Activated CD4-positive, alpha-beta T cell treated with anti-CD3 and anti-CD28 coated beads for 4 hours (primary cell): ENCODE measurements at places on chromosomes 7 and 10.
A peak's percentile ranks its signal among the peaks of the same experiment; 100 is the strongest.

- no peak for DNase-seq
Measured at GRCh38 chr7:94054130-94054529, 50.0 kb upstream of the BET1 start.

DNA sequence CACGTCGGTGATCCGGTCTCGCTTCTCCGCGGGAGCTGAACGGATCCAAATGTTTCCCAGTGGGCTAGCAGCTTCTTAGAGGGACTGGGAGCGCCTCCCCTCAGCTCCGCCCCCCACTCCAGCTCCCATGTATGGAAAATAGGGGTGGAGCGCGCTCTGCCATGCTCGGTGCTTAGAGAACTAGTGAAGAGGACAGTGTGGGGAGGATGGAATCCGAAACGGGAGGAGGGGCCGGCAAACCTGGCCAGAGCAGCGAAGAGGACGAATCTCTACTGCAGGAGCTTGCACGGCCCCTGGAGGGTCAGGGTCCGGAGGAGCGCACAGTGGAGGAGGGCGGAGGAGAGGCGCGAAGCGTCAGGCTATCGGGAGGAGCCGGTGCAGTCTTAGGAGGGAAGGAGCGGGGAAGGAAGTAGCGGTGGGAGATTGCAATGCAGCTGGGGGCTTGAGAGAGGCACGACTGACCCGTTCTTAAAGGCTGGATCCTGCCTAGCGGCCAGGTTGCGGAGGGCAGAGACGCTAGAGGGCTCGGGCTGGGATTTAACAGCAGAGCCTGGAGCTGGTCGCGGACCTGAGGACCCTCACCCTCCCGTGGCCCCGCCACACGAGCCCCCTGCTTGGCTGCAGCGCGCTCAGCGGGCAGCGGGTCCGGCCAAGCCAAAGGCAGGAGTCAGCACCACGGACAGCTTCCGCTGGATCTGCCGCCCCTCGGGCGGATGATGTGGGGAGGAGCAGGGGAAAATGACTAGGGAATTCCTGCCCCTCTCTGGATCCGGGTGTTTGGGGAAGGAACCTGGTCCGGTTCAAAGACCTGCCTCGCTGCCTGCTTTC lies at the start of gene PRLHR:
Gene PRLHR (minus strand): TSS at position 51 of the 828 bp plus-strand sequence. CDS start 404 bp downstream, outside the sequence.
- no peak for DNase-seq

GRCh38 chr7:75639071-75639885 lies 99.5 kb downstream of the HIP1 start:
- DNase-seq = peak; percentile 27

DNA sequence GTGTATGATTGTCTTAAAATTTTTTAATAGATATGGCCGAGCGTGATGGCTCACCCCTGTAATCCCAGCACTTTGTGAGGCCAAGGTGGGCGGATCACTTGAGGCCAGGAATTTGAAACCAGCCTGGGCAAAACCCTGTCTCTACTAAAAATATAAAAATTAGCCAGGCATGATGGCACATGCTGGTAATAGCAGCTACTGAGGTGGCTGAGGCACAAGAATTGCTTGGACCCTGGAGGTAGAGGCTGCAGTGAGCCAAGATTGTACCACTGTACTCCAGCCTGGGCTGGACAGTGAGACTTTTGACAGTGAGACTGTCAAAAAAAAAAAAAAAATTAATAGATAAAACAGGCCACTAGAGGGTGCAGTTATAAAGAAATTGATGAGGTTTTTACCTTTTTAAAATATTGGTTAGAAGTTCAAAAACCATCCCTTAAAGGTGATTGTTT lies 20.5 kb downstream of the NOM1 start:
- DNase-seq = no peak

GRCh38 chr10:44478876-44479705 lies 94.2 kb upstream of the CXCL12 start:
- DNase-seq = no peak

DNA sequence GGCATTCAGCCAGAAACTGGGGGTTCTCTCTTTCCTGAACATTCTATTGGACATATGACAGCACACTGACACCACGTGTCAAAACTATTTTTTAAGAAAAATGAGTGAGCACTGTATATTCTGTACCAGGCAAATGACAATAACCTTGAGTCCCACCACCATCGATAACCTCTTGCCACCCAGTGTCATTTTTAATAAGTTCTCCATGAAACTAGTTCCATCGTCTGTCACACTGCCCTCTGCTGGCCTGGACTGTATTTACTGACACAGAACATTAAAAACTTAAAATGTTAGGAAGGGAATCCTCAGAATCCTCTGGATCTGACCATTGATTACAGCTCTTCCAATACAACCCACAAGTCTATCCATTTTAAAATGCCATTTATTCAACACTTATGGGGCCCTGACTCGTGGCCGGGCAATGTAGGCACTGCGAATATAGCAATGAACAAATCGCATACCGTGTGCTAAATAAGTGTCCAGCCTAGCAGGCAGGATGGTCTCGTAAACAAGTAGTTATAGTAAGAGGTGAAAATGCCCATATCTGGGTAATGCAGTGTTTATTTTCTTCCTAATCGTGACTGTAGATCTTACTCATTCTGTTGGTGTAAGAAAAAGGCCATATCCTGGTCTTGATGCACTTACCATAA lies 35.9 kb upstream of the CACNB2 start:
- peak; percentile 14 for DNase-seq

- DNase-seq = no peak
Measured at GRCh38 chr7:55022002-55022985, 3.5 kb downstream of the EGFR start.

DNA sequence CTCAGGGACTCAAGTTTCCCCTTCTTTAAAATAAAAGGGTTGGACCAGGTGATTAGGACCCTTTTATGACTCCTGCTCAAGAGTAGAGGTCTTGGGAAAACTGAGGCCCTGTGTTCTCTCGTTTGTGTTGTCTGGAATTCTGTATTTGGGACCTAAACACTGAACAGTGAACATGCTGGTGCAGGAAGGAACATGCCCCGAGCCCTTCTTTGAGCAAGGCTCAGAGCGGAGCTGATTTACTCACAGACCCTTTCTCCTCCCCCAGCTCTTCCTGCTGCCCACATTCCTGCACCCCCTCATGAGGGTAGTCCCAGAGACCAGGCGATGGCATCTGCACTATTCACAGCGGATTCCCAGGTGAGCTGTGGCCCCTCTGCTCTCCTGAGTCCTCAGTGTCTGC lies 14.2 kb downstream of the ZKSCAN1 start:
- DNase-seq = no peak

DNA sequence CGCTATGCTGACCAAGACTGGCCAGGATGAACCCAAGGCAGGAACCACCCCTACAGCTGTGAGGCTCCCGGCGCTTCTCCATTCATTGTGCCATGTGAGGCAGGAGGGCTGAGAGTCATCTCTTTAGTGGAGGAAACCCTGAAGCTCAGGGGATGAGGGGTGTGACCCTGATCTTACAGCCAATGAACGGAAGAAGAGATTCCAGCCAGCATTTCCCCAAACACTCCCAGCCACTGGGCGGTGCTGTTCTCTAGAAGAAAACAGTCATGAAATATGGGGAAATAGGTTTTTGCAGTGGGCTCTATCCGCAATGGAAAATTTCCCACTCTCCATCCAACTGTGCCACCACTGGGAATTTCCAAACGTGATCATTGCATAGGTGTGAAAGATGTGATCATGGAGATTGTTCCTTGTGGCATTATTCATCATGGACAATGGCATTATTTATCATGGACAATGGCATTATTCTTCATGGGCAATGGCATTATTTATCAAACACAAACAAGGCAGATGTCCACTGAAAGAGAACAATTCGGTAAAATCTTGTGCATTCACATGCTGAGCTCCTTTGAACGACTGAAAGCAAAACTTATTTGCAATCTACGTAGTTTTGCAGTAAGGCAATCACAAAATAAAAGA lies 14.0 kb upstream of the SLC18A2 start:
- no peak for DNase-seq

- no peak for DNase-seq
Measured at GRCh38 chr10:89263531-89263930, 12.0 kb upstream of the LIPA start.

DNA sequence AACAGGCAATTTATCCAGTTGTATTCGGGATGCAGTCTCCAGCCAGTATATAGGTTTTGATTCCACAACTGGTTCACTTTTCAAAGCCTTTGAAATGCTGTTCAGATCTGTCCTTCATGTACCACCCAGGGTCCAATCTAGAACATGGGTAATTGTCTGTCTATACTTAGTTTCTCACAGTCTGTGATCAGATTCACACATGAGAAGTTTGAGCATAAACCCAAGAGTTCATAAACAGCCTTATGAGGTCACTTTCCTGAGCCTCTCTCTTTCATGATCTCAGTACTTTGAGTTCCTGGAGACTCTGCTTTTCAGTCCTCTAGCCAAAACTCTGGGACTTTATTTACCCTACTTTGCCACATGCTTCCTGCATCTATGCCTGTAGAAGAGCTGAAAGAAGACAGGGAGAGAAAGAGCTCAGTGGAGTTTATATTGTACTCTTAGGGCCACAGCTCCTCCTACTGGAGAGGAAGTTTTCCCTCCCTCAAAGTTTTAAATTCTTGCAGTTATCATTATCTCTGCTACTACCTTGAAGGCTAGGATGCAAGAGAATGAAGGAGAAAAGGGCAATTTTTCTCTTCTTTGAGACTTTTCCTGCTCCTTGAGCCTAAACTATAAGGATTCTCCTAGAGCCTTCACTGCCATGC lies 172.0 kb downstream of the ZEB1 start:
- DNase-seq = no peak

DNA sequence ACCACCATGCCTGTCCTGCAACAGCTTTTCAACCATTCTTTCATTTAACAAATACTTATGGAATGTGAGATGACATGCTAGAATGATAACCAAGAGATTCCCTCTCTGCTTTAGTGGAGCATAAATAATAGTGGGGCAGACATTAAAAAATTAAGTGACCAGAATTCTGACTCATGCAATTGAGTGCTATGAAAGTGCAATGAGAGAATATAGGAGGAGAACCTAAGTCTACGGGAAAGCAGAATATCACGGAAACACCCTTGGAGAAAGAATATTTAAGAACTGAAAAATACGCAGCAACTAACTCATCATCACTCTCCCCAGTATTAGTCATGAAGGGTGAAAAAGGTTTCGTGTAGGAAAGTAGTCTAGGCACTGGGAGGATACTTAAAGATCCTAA lies 7.1 kb downstream of the KIF5B start:
- DNase-seq = no peak

DNA sequence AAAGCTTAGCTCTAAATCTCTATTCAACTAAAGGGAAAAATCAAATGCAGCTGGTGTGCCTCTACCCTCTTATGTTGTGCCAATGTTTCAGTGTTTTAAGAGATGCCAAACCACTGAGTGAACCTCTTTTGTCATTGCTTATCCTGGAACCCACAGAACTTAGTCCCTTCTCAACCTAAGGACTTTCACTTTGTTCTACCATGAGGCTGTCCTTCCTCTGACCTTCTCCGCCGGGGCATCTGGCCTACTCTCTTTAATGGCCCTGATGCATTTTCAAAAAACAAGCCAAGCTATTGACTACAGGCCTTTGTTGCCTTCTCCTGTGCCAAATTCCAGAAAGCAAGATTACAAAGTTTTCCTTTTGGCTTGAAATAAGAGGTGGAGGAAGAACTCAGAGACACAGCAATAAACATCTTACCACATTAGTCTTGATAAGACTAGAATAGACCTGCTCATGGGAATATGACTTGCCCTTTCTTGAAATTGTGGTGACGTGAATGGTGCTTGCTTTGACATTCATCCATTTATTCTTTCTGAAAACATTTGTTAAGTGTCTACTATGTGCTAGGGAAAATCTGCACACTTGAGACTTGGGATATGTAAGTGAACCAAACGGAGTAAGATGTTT lies 253.2 kb upstream of the SMIM30 start:
- no peak for DNase-seq

DNA sequence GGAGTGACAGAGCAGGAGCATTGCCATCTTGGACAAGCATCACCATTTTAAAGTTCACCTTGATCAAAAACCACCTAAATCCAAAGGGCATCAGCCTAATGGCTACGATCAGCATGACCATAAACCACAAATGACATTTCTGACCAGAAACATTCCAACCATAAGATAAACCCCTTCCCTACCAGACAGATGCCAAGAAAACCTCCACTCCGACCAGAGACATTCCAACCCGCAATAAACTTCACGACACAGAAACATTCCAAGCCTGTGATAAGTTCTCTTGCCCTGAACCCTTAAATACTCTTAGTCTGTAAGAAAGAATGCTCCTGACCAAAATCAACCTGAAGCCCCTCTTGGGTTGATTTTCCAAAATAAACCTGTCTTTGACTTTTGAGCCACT lies 606.9 kb downstream of the POM121L12 start:
- no peak for DNase-seq

DNA sequence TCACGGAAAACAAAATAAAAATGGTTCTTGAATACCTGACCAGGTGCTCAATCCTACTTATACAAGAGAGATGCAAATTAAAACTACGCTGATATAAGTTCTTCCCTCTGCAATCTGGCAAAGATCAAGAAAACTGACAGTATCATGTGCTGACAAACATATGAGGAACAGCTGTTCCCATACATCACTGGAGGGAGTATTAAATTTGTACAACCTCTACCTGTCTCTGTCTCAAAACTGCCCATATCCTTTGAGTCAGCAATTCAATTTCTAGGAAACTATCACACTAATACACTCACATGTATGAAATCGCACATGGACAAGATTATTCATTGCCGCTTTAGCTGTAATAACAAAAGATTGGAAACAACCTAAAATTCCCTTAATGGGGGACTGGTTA lies 11.0 kb upstream of the IL6 start:
- no peak for DNase-seq

DNA sequence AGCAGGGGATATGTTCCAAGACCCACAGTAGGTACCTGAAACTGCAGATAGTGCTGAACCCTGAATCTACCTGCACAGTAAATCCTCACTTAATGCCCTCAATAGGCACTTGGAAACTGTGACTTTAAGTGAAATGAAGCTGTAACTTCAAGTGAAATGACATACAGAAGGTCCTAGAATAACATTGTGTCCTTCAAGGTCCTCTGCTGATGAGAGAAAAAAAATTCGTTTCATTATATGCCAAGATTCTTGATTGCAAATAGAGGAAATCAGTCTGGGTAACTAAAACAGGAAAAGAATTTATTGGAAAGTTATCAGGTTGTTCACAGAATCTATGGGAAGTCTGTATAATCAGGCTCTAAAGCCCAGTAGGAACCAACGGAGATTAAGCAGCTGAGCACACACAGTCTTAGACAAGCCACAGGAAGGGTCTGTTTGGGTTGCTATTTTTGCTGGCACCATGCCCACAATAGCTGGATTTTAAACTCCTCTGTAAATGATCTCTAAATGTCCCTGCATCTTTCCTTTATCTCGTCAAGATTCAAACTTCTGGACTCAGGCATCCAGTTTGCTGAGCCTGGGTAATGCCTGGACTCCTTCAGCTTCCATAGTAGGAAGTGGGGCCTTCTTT lies 57.5 kb downstream of the EXOC4 start:
- DNase-seq = no peak

- DNase-seq = peak; percentile 84
Measured at GRCh38 chr10:23095404-23095965, at the start of gene MSRB2. TSS of gene MSRB2 (plus strand) at chr10:23095579. CDS start at chr10:23095609, 30 bp downstream.
